EL (cell line): ENCODE measurements at places on chromosomes 11 and 22.

DNA sequence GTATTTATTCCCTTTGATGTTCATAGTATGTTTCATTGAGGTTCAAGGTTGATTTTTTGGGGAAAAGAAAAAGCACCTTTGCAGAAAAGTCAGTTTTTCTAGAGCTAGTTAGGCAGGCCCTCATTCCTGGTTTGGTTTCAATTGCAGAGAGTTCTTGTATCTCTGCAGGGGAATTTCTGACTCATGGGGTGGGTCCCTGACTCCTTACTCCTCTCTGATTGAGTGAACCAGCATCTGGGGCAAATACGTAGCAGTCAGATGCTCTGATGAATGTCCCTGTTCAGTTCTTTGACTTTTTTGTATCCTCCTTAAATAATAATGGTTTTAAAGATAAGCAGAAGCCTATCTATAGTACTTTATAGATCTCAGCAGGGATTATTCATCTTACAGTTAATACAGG is 7.7 kb upstream of the NCR3LG1 start:
- DNase-seq = peak; percentile 76

DNA sequence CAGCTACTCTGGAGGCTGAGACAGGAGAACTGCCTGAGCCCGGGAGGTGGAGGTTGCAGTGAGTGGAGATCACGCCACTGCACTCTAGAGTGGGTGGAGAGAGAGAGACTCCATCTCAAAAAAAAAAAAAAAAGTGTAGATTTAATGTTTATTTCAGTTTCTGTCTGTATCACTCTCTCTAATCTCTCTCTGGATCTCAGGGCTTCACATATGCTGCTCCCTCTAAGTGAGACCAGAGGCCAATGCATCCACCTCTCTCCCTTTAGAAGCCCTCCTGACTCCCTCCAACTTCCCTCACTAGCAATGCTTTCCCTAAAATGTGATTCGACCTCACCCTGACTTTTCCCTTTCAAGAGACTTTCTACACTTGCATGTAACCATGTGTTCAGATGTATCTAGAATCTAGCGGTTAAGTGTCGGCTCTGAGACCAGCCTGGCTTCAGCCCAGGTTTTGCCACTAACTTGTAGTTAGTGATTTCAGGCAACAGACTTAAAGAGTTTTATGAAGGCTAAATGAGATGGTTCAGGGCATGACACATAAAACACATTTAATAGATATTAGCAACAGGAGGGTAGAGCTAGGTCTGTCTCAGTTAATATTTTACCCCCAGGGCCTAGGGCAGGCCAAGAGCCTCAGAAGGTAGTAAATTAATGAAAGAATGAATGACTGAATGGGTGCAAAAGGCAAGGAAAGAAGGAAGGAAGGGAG is 364.3 kb downstream of the LARGE1 start:
- no peak for DNase-seq

DNA sequence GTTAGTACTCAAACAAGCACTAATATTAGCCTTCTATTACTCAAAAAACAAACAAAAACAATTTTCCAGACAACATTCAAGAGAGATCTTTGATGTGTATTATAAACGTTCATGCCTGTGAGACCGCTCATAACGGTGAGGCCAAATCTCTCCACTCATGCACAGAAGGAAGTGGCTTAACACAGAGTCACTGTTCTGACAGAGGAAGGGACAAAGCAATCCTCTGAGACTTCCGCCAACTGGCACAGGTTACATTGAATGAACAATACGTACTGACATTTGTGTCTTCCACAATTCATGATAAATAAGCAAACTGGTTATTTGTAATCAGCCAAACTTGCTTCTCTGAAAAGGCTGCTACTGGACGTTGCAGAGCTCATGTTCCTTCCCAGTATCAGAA is 30.5 kb downstream of the CHKA start:
- no peak for DNase-seq

DNA sequence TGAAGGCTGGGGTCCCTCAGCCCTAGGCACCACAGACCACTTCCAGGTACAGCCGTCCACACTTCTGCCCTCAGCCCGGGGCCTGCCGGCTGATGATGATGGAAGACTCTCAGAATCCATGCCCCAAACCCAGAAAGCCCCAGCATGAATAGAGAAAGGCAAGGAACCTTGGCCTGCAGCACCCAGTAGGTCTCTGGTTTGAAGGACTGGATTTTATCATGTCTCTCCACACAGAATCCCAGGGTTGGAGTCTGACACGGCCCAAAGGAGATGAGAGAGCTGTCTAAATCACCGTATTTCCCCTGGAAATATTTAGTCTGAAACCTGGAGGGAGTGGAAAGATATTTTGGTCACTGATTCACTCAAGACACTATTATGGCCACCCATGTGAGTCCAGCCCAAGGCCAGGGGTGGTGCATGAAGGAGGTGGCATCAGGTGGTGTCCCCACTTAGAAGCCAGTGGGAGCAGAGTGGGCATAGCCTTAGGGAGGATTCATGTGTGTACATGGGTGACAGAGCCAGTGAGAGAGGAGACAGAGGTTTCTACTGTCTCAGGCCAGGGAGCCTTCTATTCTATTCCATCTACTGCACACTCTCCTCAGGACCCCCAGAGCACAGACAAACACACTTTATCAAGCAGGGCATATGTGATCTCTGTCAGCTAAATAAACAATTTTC is 14.0 kb downstream of the TOP3B start:
- no peak for DNase-seq

DNA sequence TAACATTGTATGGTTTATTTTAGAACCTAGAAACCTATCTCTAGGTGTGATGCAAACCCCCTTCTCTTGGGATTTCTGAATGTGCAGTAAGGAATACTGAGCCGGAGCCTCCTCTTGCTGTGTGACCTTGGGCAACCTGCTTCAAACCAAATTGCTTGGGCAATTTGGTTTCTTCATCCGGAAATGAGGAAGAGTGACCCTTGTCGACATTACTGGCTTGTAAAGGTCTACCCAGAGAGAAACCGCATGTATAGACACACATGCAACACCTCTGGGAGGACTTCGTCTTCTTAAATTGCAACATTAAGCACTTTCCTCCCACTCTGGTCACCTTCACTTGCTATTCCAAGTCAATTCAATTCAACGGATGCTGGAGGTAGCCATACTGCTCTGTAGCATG is 19.6 kb upstream of the TP53I11 start:
- no peak for DNase-seq
